ENCODE measurements at places on chromosomes 1 and 21.

DNA sequence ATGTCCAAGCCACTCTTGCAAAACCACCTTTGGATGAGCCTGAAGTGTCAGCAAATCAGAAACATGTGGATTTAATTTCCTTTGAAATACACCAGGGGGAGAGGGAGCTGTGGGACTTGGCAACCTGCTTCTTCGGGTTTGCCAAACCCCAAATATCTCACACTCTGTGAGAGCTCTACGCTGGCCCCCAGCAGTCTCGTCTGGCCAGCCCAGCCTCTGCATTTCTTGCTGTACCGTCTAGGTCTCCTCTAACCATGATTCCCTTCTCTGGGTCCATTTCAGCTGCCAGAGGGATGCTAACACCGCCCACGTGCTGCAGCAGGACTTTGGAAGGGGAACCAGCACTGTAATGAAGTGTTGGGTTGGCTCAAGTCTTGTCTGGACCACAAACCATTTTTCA lies 114.6 kb downstream of the MRPS6 start:
- H3K4me3 ChIP-seq, result no peak overlapping the region
- H3K36me3 ChIP-seq, result peaks cover 8% of the 10 kb centered on the region
- DNase-seq, result no peak
- no peaks in the 10 kb centered on the region for H3K27me3 ChIP-seq
- H3K4me1 ChIP-seq, result peaks cover 30% of the 10 kb centered on the region
- H3K27ac ChIP-seq, result no peak overlapping the region

DNA sequence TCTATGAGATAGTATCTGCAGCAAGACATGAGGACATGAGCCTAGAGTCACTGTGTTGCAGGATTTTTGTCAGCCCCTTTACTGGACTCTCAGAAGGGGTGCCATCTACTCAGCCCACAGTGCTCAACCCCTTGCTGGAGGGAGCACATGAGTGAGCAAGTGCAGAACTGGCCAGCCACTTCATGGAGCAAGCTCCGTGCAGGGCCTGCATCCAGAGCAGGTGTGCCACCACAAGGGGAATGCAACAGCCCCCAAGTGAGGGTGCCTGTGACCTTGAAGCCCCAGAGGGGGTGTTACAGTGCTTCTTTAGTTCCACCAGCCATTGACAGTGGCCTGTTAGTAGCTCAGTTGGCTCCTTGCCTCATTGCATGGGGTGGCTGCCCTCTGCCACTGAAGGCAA lies 649.7 kb downstream of the PLPP3 start:
- H3K4me3 ChIP-seq, result no peak overlapping the region
- no peak for DNase-seq
- H3K36me3 ChIP-seq, result no peaks in the 10 kb centered on the region
- H3K27ac ChIP-seq, result no peak overlapping the region

DNA sequence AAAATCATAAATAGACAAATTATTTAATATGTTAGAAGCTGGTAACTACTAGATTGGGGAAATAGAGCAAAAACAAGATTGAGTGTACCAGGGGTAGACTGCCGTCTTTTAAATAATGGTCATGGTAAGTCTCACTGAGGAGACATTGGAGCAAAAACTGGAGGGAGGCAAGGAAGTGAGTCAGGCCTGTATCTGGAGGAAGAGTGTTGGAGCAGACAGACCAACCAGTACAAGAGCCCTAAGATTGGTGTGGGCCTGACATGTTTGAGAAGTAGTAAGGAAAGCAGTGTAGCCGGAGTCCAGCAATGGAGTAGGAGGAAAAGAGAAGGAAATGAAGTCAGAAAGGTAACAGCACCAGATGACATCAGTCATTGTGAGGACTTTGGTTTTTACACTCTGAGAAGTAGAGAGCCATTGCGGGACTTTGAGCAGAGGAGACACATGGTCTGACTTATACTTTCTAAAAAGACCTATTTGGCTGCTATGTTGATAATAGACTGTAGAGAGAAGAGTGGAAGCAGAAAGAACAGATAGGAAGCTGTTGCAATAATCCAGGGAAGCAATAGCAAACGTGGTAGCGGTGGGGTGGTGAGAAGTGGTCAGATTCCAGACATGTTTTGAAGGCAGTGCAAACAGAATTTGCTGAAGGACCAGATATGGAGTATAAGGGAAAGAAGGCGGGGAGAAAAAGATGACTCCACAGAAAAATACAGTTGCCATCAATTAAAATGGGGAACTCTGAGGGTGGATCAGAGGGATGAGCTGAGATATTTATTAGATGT lies 44.7 kb upstream of the GJA5 start:
- H3K4me3 ChIP-seq, result no peak overlapping the region
- H3K36me3 ChIP-seq, result no peaks in the 10 kb centered on the region
- H3K27ac ChIP-seq, result no peak overlapping the region
- no peaks in the 10 kb centered on the region for H3K4me1 ChIP-seq
- no peak for DNase-seq
- H3K27me3 ChIP-seq, result peaks cover 6% of the 10 kb centered on the region

GRCh38 chr1:74937176-74937575 lies 197.0 kb upstream of the LHX8 start:
- no peaks in the 10 kb centered on the region for H3K27me3 ChIP-seq
- no peak for DNase-seq
- H3K36me3 ChIP-seq, result no peaks in the 10 kb centered on the region

DNA sequence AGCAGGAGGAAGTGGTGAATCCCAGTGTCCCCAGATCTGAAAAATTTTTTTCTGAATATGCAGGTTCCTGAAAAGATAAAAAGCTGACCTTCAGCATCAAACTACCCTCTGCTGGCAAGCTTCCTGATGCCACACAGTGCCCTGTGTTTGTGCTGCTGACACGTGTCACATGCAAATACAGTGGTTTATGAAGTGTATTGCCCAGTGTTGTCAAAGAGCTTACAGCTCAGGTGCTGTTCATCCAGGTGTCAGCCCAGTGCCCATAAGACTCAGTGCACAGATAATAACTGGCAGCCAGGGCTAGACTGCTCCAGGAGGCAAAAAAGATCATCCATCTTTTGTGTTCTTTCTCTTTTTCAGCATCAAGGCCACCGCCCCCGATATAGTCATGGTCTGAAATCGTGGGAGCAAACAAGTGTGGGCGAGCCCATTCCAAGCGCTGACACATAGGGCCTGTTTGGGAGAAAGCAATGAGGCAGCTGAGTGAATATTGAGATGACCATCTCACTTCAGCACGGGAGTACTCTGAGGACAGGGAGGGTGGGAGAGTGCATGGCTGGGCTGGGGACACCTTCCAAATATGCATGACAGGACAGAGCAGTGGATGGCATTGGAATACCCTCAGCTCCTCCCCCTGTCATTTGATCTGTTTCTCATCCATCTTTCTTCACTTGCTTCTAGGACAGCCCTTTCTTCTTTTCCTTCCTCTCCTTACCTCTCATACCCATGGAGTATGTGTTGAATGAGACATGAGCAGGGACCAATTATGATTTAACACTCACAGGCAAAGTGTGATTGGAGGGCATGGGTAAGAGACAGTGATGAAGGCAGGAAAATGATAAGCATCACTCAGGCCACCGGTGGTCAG lies 6.4 kb upstream of the KCNK1 start:
- no peak overlapping the region for H3K27ac ChIP-seq
- no peaks in the 10 kb centered on the region for H3K36me3 ChIP-seq
- no peak overlapping the region for H3K4me3 ChIP-seq
- no peak for DNase-seq

GRCh38 chr1:30232288-30232899 lies 491.0 kb downstream of the MATN1 start:
- H3K4me3 ChIP-seq, result no peak overlapping the region
- H3K27me3 ChIP-seq, result peaks cover 5% of the 10 kb centered on the region
- no peak overlapping the region for H3K27ac ChIP-seq
- H3K4me1 ChIP-seq, result no peaks in the 10 kb centered on the region

DNA sequence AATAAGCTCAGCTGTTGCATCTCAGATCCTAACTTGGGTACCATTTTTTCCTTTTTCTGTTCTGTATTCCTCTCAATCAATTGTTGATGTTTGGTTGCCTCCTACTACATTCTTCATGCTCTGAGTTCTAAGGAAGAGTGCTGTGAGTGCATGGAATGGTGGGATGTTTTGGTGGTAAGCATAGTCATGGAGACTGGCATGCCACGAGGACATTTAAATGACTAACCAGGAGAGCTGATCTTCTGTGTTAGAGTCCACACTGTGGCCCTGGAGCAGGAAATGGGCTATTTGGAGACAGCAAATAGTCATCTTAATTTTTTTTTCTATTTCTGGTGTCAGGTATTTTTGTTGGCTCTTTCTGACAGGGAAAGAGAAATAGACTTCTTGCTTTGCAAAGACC lies 69.5 kb upstream of the HSD17B7 start:
- no peaks in the 10 kb centered on the region for H3K27me3 ChIP-seq
- DNase-seq, result no peak
- H3K4me1 ChIP-seq, result no peaks in the 10 kb centered on the region
- H3K36me3 ChIP-seq, result no peaks in the 10 kb centered on the region
- H3K27ac ChIP-seq, result no peak overlapping the region

- no peaks in the 10 kb centered on the region for H3K36me3 ChIP-seq
- no peak for DNase-seq
- H3K4me1 ChIP-seq, result peaks cover 2% of the 10 kb centered on the region
- H3K27me3 ChIP-seq, result no peaks in the 10 kb centered on the region
- H3K4me3 ChIP-seq, result no peak overlapping the region
Observed at GRCh38 chr1:209611771-209612570, 28.5 kb downstream of the CAMK1G start.

DNA sequence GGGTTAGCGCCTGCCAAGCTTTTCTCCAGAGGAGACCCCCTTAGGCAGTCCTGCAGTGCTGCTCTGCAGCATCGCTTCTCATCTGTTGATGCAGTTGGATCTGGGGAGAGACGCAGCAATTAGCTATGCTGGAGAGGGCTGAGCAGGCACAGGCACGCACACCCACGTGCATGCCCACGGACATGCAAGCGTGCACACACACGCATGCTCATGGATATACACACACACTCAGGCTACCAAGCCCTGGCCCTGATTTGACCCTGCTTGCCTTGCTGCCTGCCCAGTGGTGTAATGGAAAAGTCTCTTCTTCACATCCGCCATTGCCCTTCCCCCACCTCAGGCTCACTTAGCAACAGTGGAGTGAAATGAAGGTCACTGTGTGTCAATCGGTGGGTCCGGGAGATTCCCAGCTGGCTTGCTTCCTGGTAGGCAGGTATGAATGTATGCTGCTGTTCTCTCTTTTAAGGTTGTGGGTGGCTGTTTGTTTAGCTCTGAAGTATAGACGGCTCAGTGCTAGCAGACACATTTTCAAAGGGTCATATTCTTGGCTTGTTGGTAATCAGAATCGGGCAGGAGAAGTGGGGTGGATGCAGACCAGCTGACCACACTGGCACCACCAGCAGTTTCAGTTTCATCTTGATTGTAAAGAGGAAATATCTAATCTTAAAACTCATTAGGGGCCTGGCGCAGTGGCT lies 9.5 kb downstream of the ATP1B1 start:
- DNase-seq, result no peak
- peak overlapping the region; percentile 58 for H3K4me3 ChIP-seq
- no peaks in the 10 kb centered on the region for H3K4me1 ChIP-seq
- peaks cover 4% of the 10 kb centered on the region for H3K27me3 ChIP-seq
- no peak overlapping the region for H3K27ac ChIP-seq

Measured in naive thymus-derived CD8-positive, alpha-beta T cell (primary cell).